AG04449 (cell line): ENCODE measurements at places on chromosomes 4 and X.

GRCh38 chr4:158610790-158611189 lies 60.9 kb downstream of the C4orf46 start:
- no peak for DNase-seq

GRCh38 chrX:78316265-78316664 lies 11.1 kb downstream of the CYSLTR1 start:
- no peak for DNase-seq

GRCh38 chr4:101556842-101557241 lies 209.5 kb upstream of the PPP3CA start:
- no peak for DNase-seq

DNA sequence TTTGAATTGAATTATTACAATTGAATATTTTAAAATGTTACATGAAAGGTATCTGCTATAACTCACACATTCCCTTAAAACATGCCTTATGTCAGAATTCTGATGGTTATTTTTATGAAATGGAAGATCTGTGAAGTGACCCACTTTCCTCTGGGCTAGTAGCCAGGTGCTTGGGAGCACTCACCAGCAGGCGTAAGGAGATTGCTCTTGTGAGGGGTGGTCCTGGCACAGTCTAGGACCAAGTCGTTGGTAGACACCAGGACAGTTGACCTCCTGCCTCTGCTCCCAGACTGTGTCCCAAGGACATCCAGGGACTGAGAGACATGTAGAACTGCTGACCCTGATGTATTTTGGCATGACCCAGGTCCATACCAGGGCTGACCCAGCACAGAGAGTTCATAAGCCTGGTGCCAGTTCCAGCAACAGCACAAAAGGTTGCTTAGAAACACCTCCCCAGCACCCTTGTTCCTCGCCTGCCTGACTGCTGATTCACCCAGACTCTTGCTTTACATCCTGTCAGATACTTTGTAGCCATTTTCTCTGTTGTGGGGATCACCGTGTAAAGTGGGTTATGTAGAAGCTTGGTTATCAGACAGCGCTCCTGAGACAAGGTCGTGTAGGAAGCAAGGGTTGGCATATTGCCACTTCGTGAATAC lies 48.5 kb downstream of the NELFA start:
- peak; percentile 4 for DNase-seq

DNA sequence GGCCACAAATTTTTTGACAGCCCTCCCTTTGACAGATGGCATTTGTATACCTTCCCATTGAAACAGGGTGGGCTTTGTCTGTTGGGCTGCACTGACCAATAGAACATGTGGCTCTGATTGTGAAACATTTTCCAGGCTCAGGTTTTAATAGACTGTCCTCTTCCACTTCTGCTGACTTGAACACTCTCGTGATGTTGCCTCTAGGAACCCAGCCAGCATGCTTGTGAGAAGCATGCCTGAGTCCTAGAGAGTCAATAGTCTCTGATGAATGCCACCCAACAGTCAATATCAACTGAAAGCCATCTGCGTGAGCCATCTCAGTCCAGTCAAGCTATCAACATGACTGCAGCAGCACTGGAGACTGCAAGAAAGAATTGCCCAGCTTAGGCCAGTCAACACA lies 290.0 kb downstream of the SLC7A11 start:
- no peak for DNase-seq

GRCh38 chrX:131818297-131818936 lies 204.7 kb upstream of the STK26 start:
- DNase-seq: no peak

DNA sequence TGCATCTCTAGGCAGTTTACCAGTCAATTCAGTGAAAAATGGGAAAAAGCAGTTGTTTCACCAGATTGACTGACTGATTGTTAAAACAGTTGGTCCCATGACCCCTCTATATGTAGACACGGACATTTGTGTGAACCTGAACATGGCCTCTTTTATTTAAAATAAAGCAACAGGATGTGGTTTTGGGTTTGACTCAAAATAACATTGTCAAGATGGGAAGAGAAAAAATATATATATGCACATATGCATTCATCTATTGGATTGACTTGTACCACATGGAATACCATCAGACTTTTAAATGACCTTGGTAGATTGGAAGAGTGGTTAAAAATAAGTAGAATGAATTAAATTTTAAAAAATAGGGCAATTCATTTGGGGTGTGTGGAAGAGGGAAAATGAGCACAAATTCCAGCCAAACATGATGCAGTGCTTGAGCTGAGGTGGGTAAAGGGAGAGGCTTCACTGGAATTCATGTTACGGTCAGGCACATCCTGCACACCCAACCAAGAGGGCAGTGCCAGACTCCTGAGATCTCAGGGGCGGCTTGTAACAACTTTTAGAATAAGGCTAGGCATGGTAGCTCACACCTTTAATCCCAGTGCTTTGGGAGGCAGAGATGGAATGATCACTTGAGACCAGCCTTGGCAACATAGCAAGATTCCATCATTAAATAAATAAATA lies 560.7 kb upstream of the TENM3 start:
- DNase-seq: no peak

DNA sequence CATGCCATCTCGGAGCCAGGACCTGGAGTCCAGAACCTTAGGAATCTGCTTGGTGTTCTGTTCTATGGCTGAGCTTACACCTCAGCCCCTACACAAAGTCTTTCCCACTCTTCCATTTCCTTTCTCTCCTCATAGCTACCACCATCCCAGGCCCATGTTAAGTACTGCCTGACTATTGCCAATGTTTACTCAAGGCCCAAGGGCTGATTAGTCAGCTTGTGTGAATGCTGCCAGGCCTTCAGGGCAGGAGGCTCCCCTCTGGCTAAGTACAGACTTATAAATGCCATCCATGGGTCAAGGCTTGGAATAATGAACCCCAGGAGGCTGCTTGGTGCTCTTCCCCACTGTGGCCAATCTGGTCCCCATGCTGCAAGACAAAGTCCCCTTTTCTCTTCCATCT lies 411.6 kb upstream of the MAGEB18 start:
- DNase-seq: no peak

DNA sequence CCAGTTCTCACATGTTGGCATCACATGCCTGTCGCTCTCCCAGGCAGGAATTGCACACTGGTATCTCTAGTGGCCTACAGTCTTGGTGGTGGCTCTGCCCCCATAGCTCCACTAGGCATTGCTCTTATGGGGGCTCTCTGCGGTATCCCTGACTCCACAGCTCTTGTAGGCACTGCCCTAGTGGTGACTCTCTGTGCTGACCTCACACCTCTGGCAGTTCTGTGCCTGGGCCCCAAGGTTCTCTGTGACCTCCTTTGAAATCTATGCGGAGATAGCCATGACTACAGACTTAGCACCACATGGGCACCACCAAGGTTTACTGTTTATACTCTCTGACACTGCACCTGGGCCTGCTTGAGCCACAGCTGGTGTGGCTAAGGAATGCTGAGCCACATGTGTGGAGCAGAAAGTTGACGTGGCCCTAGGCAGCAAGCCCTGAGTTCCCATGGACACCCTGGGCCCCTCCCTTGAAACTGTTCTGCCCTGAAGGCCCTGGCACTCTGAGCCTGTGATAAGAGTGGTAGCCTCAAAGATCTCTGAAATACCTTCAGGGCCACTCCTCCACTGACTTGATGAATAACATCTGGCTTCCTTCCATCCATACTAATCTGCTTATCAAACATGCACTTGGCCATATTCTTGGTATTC lies 8.0 kb downstream of the SLC9B1 start:
- DNase-seq: no peak

DNA sequence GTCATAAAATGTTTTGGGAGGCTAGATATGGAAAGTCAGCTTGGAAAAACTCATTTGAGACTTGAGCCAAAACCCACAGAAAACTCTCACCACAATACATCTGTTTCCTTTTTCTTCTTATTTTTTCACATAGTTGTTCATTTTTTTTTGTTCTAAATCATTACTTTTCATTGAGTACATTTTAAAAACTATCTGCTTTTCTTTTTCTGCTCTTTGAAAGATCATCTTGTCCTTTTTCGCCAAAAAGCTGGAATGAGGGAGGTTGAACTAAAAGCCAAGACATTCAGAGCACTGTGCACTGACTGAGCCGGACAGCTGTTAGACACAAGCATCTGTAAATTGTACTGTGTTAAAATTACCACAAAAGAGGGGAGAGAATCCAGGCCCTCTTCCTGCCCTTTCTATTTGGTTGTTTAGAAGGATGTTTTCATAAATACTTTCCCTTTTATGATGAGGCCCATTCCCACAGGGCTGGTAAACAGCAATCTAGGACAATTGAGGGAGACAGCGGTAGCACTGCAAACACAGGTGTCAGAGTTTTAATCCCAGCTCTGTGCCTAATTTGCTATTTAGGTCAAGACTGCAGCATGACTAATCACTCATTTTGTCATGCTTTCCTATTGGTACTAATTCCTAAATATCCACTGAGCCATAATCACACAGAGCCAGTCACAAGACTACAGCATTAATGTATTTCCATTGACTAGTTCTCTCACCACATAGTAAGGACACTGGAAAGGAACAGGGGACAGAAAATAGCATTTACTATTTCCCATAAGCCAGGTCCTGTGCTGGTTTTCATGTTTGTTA lies 7.3 kb upstream of the RNF150 start:
- no peak for DNase-seq

DNA sequence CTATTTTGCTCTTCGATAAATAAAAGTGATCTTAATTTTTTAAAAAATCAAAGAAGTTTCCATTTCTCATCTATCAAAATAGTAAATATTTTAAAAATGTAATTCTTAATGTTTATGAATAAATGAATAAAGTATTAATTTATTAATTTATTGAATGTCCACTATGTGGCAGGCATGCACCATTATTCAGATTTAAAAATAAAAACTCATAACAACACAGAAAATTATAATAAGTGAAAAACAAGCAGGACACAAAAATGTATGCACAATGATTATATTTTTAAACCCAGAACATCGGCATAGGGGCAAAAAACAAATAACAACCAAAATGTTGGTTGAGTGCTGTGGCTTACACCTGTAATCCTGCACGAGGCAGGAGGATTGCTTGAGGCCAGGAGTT lies 5.3 kb upstream of the PYURF start:
- DNase-seq: no peak

DNA sequence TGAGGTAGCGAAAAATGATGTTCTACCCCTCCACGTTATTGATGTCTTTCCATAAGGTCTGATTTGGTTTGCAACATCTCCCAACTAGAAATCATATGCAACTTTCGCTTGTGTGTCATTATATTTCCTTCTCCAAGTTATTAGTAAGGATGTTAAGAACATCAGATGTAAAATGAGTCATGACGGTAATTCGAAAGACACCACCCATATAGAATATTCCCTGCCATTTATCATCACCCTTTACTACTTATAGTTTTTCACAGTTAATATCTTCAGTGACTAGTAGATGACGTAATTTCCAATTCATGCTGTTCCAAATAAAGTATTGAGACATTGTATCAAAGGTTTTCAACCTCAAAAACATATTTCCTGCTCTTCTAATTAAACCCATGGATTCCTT lies 146.7 kb upstream of the MAP3K15 start:
- DNase-seq: no peak

DNA sequence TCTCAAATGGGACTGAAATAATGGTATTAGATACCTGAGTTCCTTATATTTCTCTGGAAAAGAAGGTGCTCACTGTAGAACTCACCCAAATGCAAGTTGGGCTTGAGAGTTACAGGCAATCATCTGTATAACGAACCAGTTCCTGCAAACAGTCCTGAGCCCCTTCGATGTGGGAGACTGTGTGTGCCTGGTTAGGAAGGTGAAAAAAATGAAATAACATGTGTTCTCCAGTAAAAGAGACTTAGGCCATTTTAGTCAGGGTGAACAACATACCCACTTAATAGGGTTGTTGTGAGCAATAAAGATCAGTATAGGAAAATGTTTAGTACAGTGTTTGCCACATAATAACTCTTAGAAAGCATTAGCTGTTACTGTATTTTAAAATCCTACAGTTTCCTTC lies 23.4 kb downstream of the STIM2 start:
- DNase-seq: no peak

GRCh38 chr4:168120811-168121210 lies 28.5 kb downstream of the ANXA10 start:
- DNase-seq: no peak

DNA sequence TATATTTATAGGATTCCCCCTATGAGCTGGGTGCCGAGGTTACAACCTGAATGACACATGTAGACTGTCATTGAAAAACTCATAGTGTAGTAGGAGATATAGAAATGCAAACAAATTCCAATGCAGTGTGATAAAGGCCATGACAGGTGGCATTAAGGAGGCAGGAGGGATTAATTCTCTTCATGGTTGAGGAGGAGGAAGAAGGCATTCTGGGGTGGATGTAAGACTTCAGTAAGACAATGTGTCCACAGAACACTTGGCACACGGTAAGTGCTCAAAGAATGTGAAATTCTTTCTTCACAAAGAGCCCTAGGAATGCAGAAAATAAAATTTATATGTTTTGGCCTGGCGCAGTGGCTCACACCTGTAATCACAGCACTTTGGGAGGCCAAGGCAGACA lies 136.5 kb downstream of the RBM47 start:
- DNase-seq: no peak

DNA sequence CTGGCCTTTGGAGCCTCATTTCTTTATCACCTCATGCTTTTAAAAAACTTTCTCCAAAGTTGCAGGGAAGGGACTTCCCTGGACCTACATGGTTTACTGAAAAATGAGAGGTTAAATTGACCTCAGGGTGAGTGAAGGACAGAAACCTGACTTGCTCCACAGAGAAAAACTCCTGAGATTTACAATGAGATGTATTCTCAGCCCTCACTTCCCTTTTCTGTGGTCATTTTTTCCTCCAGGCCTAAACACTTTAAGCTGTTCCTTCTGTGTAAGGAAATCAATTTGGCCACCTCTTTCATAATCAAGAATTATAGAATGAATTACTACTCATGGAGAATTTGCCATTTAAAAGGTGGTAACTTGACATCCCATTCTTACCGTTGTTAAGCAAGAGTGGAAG lies 77.9 kb downstream of the HPGD start:
- no peak for DNase-seq

GRCh38 chrX:20374450-20374849 lies 107.7 kb upstream of the RPS6KA3 start:
- DNase-seq: no peak

DNA sequence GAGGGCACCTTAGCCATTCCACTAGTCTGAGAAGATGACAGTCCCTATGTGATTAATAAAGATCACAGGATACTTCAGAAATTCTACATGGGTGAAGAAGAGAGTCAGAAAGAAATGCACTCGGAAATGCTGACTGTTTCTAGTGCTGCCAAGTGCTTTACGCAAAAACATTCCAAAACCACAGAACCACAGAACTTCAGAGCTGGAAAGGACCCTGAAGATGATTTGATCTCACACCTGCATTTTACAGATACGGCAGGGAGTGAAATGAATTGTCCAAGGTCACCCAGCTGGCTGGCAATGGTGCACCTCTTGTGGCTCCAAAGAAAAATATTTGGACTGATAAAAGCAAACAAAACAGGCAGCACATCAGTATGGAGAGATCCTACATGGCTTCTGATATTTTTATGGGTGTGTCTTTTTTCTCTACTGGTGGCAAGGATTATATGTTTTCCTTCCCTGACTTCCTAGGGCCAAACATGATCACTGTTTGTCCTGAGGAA lies 115.9 kb downstream of the MAML3 start:
- DNase-seq: no peak

- DNase-seq: no peak
These were observed 3.1 kb upstream of the SH3TC1 start for GRCh38 chr4:8195841-8196458.

- DNase-seq: peak; percentile 90
These were observed 21.8 kb downstream of the FHL1 start for GRCh38 chrX:136168929-136169735.
